ENCODE measurements at places on chromosomes 11 and 22.

- no peak for DNase-seq
These were observed 140.2 kb downstream of the SNX19 start for GRCh38 chr11:130776061-130776419.

- DNase-seq: no peak
These were observed 77.6 kb downstream of the ENTHD1 start for GRCh38 chr22:39815932-39816331.

- no peak for DNase-seq
These were observed 5.5 kb upstream of the P2RY6 start for GRCh38 chr11:73266646-73267020.

GRCh38 chr11:127037001-127037400 lies 36.4 kb upstream of the KIRREL3 start:
- DNase-seq: no peak

GRCh38 chr11:107770551-107770951 lies 58.7 kb upstream of the SLN start:
- no peak for DNase-seq

DNA sequence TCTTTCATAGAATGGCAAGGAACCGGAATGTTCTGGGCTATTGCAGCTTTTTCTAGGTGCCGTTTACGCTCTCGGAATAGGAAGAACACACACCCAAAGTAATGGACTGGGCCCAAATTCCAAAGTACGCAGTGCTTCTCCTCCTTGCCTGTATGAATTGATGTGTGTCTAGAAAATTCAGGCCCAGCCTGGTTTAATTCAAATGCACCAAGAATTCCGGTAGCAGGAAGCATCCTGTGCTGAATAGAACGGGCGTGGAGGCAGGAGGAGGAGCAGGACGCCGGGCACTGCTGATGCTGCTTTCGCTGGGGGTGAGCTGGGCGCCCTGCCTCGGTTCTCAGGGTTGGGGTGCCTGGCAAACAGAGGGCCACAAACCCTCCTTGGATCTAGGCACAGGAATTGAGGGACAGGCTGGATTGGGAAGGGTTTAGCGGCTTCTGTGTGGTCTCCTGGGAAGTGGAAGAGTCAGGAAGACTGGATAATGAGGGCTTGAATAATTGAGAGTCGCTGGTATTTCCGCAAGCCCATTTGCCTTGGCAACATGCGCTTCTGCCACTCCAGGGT lies 2.0 kb downstream of the PARVB start:
- no peak for DNase-seq

GRCh38 chr11:118619444-118620197 lies 12.2 kb downstream of the PHLDB1 start:
- DNase-seq: no peak

DNA sequence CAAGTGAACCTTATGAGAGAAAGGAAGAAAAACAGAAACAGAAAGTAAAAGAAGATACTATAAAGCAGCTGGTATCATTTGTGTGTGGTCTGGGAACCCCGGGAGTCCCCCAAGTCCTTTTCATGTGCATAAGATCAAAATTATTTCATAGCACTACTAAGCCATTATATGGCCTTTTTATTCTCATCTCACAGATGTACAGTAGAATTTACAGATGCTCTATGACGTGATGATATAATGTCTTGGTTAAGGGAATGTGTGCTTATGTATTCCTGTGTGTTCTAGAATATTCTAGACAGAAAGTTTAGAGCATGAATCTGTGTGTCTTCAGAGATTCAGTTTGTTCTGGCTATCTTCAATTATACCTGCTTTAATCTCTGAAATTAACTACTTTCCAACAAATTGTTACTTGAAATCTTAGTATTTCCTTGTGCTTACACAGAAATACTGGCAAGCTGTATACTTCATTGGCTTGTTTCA lies 8.6 kb upstream of the TPP1 start:
- DNase-seq: no peak

- no peak for DNase-seq
These were observed 126.1 kb downstream of the TRIM29 start for GRCh38 chr11:120011836-120012235.

DNA sequence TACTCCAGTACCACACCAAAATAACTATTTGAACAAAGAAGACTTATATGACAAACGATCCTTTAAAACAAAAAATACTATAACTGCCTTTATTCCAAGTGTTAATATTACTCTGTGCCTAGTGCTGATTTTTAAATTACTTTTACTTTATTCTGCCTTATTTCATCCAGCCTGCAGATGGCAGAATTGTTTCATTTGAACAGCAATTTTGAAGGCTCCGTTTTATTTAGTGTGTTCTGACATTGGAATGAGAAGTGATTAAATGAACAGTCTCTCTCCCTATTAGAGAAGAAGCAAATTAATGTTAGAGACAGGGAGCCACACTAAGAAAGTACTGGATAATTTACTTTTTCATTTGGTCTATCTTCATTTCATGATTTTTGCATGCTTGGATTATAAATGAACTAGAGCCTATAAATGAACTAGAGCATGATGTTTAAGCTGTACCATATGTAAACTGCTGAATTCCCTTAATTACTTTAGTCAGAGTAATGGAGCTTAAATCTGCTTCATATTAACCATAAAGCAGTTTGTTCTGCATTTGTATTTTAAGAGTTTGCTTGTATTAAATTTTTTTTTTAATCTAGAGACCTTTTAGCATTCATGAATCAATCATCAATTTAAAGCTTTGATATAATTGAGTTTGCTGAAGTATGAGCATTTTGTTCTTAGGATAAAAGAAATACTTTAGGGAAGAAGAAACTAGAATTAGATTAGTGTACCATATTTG lies 9.8 kb downstream of the PDHX start:
- DNase-seq: no peak

DNA sequence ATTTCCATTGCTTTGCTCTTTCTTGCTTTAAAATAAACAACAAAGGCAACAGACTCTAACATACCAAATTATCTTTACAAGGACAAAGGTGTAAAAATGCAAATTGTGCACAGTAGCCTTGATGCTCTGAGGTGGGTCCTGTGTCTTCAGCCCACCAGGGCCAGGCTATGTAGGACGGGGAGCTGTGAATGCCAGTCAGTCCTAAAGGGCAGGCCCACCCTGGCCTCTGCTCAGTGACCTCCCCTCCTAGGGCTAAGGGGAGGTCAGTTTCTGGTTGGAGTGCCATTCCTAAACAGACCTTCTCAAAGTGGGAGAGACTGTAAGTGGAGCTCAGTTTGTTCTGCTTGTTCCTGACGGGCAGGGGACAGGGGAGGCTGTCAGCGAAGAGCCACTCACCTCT lies 78.0 kb upstream of the SUSD2 start:
- DNase-seq: no peak

- DNase-seq: no peak
These were observed 1.7 kb upstream of the IL10RA start for GRCh38 chr11:117984476-117984875.

DNA sequence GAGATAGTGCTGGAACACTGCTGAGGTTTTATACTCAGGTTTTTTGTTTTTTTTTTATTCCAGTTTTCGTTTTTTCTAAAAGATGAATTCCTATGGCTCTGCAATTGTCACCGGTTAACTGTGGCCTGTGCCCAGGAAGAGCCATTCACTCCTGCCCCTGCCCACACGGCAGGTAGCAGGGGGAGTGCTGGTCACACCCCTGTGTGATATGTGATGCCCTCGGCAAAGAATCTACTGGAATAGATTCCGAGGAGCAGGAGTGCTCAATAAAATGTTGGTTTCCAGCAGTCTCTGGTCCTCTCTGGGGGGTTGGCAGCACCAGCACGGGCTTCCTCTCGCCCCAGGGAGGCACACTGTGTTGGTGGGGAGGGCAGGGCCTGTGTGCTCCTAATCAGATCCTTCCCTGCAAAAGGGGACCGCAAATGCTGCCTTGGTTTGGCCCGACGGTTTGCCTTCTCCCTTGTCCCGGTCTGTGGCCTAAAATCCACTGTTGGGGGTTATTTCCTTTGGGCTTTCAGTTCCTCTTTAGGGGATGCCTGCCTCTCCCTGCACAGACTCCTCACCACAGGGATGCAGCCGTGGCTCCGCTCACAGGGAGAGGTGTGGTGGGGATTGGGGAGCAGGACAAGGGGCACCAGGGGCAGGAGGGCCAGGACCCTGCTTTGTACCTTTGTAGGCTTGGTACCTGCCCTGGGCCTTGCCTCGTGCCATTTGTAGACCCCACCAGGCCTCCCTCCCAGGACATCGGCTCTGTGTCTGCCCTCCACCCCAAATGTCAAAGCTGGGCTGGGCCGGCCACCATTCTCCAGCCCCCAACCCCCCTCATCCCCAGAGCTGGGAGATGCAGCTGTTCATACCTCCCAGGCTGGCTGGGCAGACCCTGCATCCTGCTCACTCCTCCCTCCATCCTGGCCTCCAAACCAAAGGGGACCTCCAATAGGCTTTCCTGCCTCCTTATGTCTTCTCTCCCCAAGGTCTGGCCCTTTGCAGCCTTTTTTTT lies 13.5 kb downstream of the MCAT start:
- DNase-seq: no peak

- DNase-seq: no peak
These were observed 57.5 kb upstream of the PLET1 start for GRCh38 chr11:112318184-112318591.

DNA sequence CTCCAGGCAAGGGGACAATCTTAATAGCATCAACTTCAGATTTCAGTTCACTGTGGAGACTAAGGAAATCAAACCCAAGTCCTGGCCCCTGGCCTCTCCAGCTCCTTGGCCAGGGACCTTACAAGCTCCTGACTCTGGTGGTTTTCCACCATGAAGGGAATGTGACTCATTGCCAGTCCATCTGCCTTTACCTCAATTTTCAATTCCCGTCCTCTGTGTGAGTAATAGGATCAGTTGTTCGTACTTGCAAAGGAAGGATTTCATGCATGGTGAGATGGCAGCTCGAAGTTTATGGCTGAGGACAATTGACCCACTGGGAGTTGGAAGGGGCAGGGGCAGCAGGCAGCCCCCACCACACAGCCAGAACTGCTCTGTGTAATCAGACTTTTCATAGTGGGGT lies 42.5 kb downstream of the INSC start:
- DNase-seq: no peak

GRCh38 chr11:74909385-74909784 lies 39.5 kb downstream of the XRRA1 start:
- no peak for DNase-seq

DNA sequence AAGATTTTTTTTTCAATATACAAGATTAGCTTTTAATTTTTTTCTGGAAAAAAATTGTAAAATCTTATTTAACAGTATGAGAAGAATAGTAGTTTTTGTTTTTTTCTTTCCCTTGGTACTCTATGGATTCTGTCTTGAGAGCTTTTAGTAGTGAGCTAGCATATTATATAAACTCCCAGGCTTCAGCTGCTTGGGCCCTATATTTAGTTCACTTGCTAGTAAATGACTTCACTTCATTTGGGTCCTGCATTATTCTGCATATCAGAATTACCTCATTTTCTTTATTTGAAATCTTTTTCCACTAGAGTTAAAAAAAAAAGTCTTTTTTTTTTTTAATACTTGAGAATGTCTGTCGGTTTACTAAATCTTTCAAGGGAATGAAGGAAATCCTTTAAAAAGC lies 33.1 kb downstream of the HIPK3 start:
- DNase-seq: no peak

- no peak for DNase-seq
These were observed 4.7 kb downstream of the MPEG1 start for GRCh38 chr11:59207988-59208451.

GRCh38 chr11:8389029-8389996 lies 125.6 kb upstream of the LMO1 start:
- DNase-seq: no peak

DNA sequence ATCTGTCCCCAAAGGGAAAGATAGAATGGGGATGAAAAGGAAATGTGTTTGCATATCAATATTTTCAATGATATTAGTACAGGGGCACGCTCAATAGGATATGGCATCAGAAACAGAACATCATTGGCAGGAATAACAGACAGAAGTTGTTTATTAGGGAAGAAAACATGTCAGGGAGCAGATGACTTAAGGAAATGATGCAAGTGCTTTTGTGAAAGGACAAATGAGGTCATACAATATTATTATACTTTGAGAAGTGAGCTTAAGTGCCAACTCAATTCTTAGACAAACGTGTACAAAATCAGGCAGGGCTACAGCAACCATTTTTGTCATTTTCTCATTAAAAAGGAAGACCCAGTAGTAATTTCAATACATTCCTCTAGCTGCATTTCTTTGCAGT lies 388.4 kb downstream of the SOX6 start:
- DNase-seq: no peak

DNA sequence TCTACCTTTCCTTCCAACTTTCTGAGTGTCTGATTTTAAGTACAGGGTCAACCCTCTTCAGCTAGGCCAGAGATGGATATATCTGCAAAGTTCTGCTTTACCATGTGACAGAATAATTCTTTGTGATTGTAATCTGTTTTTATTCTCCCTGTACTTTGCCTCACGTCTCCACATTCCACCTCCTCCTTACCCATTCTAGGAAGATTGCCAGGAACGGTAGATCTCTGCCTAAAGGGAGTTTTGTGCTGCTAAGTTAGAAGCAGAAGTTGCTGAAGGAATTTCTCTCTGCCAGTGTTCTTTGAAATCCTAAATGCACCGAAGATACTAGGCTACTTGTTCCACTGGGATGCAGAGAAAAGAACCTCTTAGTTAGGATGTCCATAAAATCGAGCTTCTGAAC lies 20.7 kb upstream of the FAM181B start:
- no peak for DNase-seq

- no peak for DNase-seq
These were observed 14.0 kb upstream of the SLC43A3 start for GRCh38 chr11:57440744-57441414.

GRCh38 chr11:61107888-61108287 lies 5.6 kb downstream of the CD5 start:
- DNase-seq: no peak

Measured in T-helper 17 cell (primary cell).